Activated B cell treated with CpG ODN at 0.5 μM for 24 hours (primary cell): ENCODE measurements at places on chromosomes 4 and X.

DNA sequence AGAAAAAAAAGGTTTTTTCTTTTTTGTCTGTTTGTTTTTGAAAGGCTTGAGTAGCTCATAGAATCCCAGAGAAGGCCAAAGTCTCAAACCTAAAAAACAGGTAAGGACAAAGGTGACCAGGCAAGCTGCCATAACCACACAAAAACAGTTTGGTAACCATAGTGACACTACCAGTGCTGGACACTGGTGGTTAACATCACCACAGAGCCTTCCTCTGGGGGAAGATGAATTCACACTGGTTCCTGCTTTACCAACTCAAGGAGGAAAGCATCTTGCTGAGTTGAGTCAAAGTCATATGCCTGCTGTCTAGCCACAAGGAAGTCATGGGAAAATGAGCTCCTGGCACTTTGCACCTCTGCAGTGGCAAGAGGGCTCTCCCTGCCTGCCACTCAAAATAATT lies 32.5 kb downstream of the IDS start:
- no peak for DNase-seq

- no peak for DNase-seq
Measured at GRCh38 chrX:57951666-57952319, 41.5 kb upstream of the ZXDA start.

GRCh38 chr4:673349-674091 lies 556 bp downstream of the ATP5ME start:
- no peak for DNase-seq

GRCh38 chr4:42344309-42344708 lies 53.0 kb upstream of the SHISA3 start:
- no peak for DNase-seq

- DNase-seq: no peak
Measured at GRCh38 chrX:133435544-133436124, 20.3 kb upstream of the GPC4 start.

- no peak for DNase-seq
Measured at GRCh38 chr4:1087371-1087770, 26.0 kb downstream of the RNF212 start.

DNA sequence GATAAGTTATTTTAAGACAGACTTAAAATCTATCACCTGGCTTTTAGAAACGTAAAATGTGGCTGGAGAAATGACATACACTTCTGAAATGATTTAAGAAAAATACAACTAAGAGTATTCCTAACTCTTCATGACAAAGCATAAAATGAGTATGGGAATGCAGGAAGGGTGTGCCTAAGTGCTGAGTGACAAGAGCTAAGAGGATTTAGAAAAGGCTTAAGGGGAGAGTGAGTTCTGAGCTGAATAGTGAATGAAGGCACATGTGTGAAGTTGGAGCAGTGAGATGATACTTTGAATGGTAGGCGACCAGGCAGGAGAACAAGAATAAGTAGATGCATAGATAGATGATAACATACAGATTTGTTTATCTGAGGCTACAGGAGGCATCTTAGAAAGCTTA lies 458.3 kb upstream of the TENM3 start:
- DNase-seq: no peak

GRCh38 chrX:14670819-14671218 lies 141.5 kb downstream of the GLRA2 start:
- no peak for DNase-seq

- no peak for DNase-seq
Measured at GRCh38 chr4:25075129-25075528, 44.4 kb upstream of the LGI2 start.

GRCh38 chr4:3773552-3774001 lies 7.4 kb downstream of the ADRA2C start:
- DNase-seq: no peak

- DNase-seq: no peak
Measured at GRCh38 chr4:111404673-111405072, 740.6 kb upstream of the FAM241A start.

- no peak for DNase-seq
Measured at GRCh38 chr4:139540632-139541031, 15.4 kb downstream of the SETD7 start.

DNA sequence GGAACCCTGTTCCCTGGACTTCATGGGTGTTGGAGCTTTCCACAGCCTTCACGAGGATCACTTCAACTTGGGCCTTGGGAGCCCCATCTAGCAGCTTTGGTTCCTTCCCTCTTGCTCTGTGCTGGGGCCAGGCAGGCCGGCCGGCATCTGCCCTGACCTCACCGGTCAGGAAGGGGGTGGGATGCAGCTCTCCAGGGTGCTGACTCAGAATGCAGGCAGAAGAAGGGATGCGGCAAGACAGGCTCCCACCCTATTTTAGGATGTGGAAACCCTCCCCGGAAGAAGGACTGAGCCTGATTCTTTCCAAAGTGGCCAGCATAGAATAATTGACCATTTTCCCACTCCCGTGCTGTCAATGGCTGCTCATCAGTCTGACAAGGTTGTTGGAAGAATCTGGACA lies 47.1 kb downstream of the FHDC1 start:
- no peak for DNase-seq

DNA sequence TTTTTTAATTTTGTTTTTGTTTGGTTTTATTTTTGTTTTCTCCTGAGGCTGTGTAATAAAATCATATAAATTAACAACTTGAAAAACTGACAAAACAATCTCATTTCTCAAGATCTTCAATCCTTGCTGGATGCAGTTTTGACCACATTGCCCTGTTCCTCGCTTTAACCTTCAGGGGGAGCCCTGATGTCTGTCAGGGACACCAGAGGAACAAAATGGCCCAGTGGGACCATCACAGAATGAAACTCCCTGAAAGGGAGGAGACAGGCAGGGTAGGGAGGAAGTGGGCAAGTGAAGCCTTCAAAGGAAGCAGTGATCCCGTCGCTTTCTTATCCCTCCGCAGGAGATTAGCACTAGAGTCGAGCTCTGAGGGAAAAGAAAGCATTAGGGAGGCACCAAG lies 274.9 kb upstream of the LDB2 start:
- no peak for DNase-seq

- no peak for DNase-seq
Measured at GRCh38 chrX:106144755-106145639, 23.1 kb upstream of the PWWP3B start.

DNA sequence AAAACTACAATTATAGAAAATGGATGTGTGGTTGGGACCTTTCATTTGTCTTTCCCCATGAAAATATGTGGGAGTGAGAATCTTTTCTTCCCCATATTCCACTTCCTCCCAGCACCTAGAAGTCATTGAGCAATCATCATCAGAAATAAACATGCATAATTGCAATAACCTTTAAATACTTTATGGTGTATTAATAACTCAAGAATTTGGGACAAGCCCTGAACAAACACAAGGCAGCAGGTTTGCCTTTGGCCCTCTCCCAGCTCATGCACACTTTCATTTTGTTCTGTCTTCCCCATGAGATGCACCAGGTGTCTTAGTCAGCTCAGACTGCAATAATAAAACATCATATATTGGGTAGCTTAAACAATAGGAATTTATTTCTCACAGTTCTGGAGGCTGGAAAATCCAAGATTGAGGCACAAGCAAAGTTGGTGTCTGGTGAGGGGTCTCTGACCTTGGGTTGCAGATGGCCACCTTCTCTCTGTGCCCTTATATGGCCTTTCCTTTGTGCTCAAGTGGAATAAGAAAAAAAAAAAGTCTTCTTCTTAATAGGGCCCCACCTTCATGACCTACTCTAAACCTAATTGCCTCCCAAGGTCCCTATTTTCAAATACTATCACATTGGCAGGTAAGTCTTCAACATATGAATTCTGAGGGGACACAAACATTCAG lies 34.7 kb upstream of the TMEM184C start:
- no peak for DNase-seq

DNA sequence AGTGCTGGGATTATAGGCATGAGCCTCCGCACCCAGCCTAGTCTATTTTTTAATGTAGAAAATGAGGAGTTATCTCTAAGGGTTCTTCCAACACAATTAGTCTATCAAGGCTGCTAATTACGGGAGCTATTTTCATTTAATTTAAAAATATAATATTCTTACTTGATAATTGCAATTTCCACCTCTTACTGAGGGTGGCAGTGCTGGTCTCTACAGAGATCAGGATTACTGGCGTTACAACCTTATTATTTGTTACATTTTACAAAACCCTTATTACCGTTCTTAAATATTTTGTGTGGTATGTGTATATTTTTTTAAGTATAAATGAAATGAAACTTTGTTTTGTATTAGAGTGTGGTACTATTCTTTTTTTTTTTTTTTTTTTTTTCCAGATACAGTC lies 17.6 kb upstream of the GK start:
- no peak for DNase-seq

DNA sequence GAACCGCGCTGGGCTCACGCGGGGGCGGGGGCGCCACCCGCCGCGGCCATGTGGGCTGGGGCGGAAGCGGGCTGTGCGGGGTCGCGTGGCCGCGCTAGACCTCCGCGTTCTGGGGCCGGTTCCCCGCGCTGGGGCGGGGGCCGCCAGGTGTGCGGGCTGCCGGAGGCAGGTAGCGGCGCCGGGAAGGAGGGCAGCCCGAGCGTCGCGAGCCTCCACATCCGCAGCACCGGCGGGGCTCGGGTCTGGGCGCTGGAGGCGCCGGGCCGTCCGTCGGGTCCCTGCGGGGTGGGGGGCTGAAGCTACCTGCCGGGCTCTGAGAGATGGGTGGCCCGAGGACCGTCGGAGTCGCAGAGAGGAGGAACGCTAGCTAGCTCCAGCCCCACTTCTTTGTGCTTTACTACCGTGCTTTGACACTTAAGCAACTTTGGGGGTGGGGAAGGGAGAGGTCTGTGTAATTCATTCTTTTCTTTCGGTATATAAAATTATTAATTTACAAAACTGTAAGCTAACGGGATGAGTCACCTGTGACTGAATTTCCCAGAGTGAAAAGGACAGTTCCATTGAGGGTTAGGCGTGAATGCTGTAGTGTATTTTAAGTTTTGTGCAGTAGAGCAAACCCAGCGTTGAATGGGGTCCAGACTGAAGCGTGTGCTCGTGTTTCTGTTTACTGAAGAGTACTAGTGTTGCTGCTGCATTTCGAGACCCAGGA lies 689 bp downstream of the METAP1 start:
- DNase-seq: no peak

DNA sequence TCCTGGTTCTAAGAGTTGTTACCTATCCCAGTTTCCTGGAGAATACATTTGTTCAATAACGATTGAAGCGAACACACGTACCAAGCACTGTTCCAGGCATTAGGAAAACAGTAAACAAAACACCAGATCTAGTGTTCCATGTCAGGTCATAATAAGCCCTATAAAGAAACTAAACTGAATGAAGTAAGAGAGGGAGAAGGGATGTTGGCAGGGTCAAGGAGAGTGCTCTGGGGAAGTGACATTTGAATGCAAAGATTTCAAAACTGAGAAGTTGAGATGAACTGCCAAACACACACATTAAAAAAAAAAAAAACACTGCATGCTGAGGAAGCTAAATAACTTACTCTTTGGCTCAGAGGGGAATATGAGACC lies 14.4 kb upstream of the ENAM start:
- DNase-seq: no peak

GRCh38 chr4:40562208-40562607 lies 67.5 kb downstream of the RBM47 start:
- DNase-seq: no peak

DNA sequence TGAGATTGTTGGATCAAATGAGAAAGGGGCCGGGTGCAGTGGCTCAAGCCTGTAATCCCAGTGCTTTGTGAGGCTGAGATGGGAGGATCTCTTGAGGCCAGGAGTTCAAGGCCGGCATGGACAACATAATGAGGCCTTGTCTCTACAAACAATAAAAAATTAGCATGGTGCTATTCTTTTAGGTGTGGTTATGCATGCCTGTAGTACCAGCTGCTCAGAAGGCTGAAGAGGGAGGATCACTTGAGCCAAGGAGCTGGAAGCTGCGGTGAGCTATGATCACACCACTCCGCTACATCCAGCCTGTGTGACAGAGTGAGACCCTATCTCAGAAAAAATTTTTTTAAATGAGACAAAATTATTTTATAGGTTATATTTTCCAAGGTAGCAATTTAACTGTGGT lies 49.7 kb upstream of the TMEM150C start:
- DNase-seq: no peak

GRCh38 chr4:139453041-139453370 lies 915 bp upstream of the RAB33B start:
- no peak for DNase-seq
